ENCODE measurements at places on chromosomes 2 and 18.

DNA sequence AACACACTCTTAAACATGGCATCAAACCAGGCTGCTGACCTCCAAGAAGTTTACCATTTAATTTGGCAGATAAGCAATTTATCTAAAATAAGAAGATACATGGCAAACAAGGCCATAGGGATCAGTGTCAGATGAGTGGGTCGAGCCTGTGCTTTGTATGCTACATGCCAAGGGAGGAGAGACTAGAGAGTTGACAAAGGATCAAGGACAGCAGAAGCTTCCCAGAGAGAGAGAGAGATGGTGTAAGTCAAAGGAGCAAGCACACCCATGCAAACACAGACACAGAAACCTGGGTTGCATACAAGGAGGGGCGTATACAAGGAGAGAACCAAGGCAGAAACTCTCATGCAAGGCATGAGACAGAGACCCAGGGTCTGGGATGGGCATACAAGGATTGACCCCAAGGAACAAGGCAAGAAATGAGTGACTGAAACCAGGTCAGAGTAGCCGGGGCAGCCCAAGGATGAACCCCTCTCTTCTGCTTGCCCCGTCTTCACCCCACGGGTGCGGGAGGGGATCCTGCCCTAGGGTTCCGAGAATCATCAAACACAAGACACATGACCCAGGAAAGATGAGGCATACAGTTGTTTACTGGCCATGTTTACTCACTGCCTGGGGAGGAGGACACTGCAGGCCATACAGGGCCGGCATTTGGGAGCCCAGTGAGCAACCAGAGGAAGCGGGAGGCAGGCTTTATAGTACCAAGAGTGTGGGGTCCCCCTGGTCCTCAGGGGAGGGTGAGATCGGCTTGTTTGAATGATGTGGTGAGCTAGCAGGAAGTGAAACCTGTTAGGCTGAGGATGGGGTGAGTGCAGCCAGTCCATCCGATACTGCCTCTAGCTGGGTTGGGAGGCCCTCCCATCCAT is 529.2 kb upstream of the ID2 start:
- no peak for DNase-seq

DNA sequence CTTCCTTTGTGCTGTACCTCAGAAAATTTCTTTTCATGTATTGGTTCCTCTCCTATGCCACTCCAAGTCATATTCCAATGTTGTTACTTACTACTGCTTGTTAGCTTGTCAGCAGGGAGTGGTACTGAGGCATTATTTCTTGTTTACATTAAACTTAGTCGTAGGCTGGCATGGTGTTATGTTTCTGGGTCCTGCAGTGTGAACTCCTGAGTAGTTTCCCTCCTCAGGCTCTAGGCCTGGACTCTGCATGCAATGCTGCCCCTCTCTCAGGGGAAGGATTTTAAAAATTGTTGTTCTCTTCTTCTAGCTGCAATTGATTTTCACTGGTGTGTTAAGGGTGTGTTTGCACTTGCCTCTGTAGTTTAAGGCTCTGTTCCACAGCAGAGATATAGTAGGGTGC is 671.6 kb downstream of the PLCL1 start:
- no peak for DNase-seq

- no peak for DNase-seq
Measured at GRCh38 chr18:31407649-31408048, 31.1 kb downstream of the DSG4 start.

- DNase-seq = peak; percentile 65
Measured at GRCh38 chr18:78820161-78820834, 159.3 kb upstream of the SALL3 start.

DNA sequence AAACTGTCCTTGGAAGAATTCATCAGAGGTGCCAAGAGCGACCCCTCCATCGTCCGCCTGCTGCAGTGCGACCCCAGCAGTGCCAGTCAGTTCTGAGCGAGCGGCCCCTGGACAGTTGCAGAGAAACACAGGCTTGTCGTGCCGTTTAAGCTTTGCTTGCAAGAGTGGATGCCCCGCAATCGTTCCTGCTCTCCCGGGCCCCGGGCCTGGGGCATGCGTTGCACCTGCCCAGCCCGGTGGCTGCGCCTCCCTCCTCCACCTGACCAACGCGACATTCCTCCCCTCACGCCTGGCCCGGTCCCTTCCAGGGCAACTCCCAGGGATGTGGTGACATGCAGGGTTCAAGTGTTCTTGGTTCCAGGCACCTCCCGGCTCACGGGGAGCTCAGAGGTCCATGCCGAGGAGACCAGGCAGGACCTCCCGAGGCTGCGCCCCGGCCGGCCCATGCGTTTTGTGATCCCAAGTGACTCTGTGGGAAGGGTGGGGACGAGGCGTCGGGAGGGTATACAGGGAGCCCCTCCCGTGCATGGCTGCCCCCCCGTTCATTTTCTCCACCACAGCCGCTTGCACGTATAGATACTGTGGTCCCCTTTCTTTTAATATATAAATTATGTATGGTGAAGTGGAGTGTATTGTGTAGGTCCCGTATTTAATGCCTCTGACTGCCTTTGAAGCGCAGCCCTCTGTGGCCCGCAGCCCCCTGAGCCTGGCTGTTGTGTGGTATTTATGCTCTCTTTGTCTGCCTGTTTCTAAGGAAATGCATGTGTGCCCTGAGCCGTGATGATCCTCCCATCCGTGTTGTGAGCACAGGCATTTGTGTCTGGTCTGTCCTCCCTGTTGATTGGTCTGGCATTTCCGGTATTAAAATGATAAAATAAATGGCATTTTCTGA is 21.2 kb downstream of the ODC1 start:
- DNase-seq = no peak

DNA sequence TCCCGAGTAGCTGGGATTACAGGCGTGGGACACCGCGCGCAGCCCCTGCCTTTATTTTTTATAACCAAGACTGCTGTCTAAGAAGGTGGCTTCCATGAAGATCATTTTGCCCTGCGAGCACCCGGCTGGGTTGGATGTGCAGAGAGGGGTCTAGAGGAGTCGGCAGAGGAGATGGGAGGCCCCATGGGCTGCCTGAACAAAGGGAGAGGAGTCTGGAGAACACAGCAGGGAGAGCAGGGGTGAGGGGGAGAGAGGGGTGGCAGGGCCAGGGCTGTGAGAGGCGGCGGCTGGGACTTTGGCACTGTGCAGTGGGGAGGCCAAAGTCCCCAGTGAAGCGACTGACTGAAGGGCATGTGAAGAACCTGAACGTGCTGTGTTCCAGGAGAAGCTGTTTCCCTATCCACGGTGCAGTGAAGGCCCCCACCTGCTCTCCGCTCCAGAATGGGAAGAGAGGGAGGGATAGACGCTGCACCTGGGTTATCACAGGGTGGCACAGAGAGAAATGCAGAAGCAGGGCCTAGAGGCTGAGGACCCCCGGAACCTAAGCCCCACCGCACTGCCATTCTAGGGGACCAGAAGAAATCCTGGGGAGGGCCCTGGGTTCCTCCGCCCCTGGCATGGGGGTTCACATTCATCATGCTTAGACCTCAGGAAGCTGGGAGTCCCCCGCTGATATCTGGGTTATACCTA is 24.8 kb upstream of the FOSL2 start:
- DNase-seq = peak; percentile 40

DNA sequence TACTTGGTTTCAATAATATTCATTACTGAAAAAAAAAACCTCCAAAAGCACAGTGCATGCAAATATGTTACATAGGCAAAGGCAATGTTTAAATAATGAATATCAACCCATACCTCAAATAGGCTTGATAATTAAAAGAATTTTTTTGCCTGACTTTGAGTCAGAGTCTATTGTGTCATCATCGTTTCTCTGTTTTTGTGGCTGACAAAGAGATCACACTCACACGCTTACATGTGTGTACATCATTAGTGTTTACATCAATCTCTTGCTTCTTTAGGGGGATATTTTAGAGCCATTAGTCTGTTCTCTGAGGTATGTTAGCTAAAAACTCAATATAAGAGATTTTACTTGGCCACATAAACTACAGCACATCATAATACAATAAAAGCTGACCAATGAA is 150.3 kb upstream of the MMADHC start:
- DNase-seq = no peak

- no peak for DNase-seq
Measured at GRCh38 chr2:74851191-74851566, 17.3 kb downstream of the HK2 start.

- DNase-seq = no peak
Measured at GRCh38 chr2:234391625-234392024, 105.3 kb downstream of the ARL4C start.

DNA sequence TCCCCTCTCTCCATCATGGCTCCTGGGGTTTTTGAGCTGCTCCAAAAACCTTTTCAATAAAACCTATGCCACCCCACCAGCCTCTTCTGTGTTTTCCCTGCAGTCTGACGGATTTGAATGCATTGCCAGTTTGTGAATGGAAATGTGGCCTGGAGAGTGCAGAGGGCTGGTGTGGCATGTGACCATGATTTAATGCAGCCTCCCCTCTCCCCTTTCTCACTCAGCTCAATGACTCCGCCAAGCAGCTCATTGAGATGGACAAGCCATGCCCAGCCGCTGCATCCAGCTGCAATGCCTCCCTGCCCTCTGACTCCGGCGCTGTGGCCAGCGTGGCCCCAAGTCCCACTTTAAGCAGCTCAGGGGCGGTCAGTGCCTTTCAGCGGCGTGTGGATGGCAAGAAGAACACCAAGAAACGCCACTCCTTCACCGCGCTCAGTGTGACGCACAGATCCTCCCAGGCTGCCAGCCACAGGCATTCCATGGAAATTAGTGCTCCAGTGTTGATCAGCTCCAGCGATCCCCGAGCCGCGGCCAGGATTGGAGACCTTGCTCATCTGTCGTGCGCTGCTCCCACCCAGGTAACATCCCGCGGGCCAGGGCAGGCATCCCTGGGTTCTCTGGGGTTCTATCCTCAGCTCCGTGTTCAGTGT is 215.3 kb downstream of the SEPTIN10 start:
- DNase-seq = no peak

- DNase-seq = peak; percentile 47
Measured at GRCh38 chr18:78430131-78430758, 549.4 kb upstream of the SALL3 start.

- DNase-seq = no peak
Measured at GRCh38 chr2:136057023-136057801, 60.7 kb downstream of the CXCR4 start.

DNA sequence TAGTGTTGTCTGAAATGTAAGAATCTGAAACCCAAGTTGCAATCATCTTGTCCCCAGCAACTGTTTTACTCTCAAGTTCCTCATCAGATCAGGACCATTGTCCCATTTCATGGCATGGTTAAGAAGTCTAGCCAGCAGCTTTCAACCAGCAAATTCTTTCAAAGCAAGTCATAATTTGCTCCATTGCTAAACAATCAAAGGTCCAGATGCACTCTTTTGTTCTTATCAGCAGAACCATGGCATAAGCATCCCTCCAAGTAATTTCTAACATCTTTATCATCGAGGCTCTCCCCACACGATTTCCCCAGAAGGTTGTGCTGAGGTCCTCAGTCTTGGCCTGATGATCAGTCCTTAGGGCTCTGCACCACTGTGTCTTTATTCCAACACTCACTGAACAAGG is 67.5 kb upstream of the APCDD1 start:
- DNase-seq = no peak

DNA sequence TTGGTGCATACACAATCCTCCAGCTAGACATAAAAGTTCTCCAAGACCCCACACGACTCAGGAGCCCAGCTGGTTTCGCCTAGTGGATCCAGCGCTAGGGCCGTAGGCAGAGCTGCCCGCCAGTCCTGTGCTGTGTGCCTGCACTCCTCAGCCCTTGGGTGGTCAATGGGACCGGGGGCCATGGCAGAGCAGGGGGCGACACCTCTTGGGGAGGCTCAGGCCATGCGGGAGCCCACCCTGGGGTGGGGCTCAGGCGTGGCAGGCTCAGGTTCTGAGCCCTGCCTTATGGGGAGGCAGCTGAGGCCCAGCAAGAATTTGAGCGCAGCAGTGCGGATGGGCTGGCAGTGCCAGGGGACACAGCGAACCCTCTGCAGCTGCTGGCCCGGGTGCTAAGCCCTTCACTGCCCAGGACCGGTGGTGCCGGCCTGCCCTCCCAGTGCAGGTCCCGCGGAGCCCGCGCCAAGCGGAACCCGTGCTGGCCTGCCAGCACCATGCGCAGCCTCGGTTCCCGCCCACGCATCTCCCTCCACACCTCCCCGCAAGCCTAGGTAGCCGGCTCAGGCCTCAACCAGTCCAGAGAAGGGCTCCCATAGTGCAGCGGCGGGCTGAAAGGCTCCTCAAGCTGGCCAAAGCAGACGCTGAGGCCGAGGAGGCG is 1566.6 kb upstream of the SLC39A10 start:
- no peak for DNase-seq

DNA sequence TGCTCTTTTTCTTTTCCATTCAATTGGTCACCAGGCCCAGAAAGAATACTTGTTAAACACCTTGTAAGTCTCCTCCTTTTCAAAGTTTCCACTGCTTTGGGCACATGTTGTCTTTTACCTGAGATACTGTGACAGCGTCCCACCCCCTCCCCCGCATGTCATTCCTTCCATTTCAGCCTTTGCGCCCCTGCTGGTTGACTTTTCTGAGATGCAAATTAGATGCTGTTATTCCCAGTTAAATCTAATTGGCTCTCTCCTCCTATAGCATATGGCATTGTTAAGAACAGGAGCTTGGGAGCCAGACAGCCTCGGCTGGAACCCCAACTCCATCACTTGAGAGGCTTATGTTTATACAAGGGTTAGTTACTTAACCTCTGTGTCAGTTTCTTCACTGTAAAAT is 80.3 kb upstream of the GAREM1 start:
- no peak for DNase-seq

GRCh38 chr18:2825613-2826175 is 21.1 kb upstream of the EMILIN2 start:
- DNase-seq = no peak

GRCh38 chr2:232892843-232893242 is 22.8 kb downstream of the SNORC start:
- DNase-seq = peak; percentile 63

DNA sequence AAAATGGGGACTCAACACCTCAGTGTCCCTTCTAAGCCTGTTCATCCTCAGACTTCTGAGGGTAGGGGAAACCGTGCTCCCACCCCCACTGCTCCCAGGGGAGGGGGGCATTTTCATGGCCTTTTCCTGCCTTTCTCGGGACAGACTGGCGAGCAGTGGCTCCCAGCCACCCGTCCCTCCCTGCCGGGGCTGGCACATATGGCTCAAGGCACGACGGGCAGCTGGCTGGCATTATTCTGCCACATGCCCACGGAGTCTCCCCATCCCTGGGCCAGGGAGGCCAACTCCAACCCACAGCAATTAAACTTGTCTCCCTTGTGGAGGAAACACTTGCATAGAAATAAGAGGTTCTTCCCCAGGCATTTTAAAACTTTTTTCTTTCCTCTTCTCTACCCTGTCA is 148.5 kb upstream of the CBLN2 start:
- DNase-seq = no peak

Data from posterior cingulate gyrus (tissue), 11 donors.